ENCODE measurements at places on chromosomes 5 and 9.

DNA sequence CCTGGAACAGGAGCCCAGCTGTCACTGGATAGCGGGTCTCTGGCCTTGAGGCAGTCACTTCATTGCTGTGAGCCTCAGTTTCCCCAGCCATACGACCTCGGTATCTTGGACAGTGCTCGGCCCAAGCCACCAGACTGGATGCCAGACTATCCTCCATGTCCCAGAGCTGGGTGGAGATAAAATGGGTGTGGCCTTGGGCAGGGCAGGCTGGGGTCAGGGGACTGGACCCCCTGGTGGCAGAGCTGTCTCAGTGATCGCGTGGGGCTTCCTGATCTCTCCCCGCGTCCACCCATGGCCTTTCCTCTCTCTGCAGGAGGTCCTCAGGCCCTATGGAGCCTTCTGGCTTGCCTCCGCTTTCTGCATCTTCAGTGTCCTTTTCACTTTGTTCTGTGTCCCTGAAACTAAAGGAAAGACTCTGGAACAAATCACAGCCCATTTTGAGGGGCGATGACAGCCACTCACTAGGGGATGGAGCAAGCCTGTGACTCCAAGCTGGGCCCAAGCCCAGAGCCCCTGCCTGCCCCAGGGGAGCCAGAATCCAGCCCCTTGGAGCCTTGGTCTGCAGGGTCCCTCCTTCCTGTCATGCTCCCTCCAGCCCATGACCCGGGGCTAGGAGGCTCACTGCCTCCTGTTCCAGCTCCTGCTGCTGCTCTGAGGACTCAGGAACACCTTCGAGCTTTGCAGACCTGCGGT, 10.0 kb downstream of the SLC2A8 start:
- DNase-seq = no peak

- no peak for DNase-seq
These were observed 27.3 kb downstream of the NR6A1 start for GRCh38 chr9:124743686-124744348.

DNA sequence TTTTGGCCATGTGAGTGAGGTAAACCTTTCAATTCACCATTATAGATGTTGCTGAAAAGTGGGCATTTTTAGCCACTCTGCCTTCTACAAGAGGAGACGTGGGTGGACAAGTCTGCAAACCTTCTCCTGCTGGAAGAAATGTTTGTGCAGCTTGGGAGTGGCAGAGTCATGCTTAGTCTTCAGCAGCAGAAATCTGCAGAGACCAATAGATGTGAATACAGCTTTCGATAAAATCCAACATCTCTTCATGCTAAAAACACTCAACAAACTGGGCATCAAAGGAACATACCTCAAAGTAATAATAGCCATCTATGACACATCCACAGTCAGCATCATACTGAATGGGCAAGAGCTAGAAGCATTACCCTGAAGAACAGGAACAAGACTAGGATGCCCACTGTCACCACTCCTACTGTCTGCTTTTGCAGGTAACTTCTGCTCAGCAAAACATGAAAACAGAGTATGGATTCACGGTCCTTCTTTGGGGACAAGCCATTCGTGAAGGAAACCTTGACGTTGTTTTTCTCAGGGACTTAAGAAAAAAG, 91.3 kb downstream of the RALGPS1 start:
- DNase-seq = no peak

DNA sequence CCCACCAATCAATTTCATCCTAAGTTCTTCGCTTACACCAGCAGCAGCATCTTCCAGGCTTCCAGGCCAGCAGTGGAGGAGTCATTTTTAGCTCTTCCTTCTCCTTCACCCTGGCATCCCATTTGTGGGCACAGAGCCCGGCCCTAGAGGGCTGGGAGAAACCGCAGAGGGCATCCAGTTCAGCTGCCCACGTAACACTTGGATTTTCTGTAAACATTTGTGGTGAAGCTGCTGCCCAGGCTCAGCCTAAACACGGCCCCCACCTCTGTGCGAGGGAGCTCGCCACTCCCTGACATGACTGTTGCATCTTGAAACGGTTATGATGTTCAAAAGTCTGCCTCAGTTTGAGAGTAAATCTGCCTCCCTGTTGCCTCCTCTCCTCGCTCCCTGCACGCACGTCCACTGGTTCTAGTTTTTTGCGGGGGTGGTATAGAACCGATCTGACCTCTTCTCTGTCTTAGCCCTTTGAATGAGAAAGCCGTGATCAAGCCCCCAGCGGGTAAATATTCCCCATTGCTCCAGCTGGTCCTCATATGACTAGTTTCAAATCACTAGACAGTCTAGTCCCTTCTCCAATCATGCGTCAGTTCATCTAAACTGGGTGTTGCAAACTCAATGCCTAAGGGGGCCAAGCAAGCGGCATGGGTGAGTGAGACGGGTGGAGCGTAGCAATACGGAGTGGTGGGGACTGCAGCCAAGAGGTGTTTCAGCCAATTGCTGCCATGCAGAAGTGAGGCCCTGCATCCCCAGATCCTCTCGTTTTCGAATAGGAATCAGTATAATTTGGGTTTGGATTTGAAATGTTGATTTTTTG, 34.9 kb upstream of the N4BP3 start:
- DNase-seq = no peak

- no peak for DNase-seq
These were observed 155.5 kb upstream of the GRIN3A start for GRCh38 chr9:101893661-101894646.

DNA sequence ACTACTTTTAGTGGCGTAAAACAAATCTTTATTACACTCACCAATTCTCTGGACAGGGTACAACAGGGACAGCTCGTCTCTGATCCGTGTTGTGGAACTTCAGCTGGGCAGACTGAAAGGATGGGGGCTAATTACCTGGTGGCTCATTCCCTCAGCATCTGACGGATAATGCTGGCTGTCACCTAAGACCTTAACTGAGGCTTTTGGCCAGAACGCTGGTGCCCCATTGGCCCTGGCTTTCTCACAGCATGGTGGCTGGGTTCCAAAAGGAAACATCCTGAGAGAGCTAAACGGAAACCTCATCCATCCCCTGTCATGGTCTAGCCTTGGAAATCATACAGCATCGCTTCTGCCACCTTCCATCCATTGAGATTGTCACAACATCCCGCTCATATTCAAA, 62.9 kb downstream of the RAI14 start:
- DNase-seq = no peak

GRCh38 chr5:158435161-158435616, 576.2 kb upstream of the CLINT1 start:
- DNase-seq = no peak

DNA sequence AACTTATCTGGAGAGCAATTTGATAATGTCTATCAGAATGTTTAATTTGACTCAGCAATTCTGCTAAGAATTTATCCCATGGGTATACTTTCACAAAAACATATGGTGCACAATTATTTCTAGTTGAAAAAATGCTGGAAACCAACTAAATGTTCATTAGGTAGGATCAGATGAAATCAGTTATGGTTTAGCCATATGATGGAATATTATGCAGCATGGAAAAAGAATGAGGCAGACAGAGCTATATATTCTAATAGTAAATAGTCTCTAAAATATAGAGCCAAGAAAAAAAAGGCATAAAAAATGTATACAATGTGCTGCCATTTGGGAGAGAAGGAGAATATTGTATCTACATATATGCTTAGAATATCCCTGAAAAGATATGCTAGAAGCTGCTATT, 3.6 kb upstream of the SPATA6L start:
- DNase-seq = no peak

DNA sequence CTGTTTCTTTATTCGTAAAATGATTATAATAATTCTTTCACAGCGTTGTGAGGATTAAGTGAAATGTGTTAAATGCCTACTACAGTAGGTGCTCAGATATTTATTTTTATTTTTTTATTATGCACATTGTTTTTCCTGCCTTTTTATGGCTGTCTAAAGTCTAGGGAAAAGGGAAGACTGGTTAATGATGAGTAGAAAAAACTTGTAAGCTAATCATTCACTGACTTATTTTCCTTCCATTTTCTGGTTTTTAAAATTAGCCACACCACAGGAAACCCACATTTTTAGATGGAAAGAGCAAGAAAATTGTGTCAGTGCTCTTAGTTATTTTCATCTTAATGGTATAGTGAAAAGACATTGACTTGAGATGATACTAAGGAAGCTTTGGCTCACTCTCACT, 3.9 kb upstream of the PCYOX1L start:
- DNase-seq = no peak

DNA sequence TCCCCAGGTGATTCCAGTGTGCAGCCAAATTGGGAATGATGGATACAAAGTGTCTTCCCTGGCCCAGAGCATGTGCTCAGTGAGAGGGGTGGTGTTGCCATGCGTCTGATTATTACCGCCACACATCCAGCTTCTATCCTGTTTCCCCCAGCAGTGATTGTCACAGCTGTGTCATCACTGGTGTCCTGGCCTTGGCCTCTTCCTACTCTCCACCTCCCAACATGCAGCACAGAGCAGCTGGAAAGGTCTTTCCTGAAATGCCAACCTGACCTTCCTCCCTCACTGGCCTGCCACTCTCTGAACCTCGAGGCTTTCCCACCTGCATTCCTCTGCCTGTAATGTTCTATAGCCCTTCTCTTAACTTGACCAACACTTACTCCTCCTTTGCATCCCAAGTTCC, 60.0 kb downstream of the TMOD1 start:
- no peak for DNase-seq

GRCh38 chr5:35884191-35884769, 27.6 kb downstream of the IL7R start:
- no peak for DNase-seq

GRCh38 chr9:70145981-70146380, 102.3 kb downstream of the MAMDC2 start:
- no peak for DNase-seq

DNA sequence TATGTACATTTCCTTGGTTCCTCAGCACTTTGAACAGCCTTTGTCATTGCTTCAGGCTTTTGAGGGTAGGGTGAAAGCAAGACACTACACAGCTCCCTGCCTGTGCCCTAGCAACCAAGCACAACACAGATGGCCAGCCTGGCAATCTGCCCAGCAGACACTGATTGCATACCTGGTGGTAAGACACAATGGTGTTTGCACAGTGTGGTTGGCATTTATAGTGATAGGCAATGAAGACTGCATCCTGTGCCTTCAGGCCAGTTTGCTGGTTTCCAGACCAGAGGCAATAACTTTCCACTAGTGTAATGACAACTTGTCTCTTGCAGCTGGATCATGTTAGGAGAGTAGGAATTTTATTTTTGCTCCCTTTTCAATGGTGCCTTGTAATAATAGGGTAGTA, 144.5 kb upstream of the TNC start:
- no peak for DNase-seq

GRCh38 chr9:110650991-110651411, 17.6 kb upstream of the MUSK start:
- no peak for DNase-seq

DNA sequence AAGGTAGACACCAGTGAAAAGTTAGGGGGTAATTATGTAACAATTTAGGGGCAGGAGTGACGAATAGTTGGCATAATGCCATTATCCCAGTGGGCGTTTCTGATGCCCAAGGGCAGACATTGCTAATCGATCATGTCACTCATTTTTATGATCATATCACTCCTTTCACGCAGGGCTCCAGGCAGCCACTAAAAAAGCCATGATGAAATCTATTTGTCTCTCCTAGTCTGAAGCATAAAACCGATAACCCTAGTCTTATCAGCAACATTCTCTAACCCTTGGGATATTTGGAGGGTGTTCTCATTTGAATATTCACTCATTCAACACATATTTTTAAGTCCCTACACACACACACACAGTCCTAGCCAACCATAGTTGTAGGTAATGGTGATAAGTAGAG, 114.9 kb downstream of the NMUR2 start:
- no peak for DNase-seq

DNA sequence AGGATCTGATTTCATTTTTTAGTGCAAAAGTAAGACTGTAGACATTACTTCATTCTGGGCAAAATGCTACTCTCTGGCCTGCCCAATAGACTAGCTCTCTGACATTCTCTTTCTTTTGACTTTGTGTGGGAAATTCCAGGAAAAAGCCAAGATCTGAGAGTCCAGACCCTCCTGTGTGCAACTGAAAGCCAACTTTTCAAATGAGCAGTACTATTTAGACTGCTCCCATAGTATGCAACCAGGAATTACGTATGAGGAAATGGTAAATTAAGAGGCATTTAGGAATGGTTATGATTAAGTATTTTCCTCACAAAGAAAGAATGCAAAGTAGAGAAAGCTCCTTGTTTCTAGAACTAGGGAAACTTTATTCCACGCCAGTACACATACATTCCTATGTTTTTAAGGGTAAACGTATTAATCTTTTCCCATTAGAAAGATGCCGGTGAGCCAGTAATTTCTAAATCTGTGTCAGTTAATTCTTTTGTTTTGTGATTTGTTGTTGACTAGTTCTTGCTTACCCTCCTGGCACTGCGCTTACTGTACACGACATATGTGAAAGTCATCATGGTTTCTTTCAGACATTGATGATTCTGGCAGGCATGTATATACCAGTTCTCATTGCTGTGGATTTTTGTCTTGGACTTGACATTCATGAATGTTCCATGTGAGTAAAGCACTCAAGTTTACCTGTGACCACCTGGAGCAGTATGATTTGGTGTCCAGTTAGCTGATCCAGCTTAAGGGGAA, 56.0 kb downstream of the AOPEP start:
- no peak for DNase-seq

- DNase-seq = no peak
These were observed 8.0 kb downstream of the SRFBP1 start for GRCh38 chr5:121969660-121970295.

DNA sequence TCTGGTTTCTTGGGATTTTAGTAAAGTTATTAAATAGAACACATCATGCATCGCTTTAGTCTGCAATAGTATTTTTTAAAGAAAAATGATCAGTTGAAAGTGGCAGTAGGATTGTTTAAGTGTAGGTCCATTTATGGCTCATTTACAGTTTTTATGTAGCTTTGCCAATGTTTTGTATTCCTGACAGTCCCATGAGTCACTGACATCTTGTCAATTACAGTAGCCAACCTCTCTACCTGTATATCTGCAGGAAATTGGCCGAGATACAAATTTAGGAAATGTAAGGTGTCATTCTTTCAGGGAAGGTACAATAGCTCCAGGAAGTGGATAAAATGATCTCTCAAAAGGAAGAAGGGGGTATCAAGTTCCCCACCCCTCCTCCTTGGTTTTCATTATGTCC, 47.7 kb upstream of the MTAP start:
- DNase-seq = no peak

DNA sequence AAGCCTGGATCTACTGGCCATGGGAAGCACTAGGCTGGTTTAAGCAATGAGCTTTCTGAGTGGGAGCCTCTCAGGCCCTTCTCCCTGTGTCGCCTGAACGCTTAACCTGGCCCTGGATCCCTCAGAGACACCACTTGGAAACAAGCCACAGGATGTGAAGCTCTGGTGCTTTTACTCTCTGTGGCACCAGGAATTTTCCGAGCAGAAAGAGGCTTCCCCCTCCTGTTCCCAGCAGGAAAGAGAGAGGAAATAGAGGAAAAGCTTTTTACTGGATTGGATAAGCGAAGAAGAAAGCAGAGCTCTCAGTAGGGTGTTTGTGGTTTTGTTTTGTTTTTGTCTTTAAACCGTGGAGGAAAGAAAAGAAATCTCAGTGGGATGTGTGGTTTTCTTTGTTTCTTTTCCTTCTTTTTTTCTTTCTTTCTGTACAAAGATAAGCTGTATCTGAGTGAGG, 34.5 kb downstream of the COL15A1 start:
- DNase-seq = no peak

DNA sequence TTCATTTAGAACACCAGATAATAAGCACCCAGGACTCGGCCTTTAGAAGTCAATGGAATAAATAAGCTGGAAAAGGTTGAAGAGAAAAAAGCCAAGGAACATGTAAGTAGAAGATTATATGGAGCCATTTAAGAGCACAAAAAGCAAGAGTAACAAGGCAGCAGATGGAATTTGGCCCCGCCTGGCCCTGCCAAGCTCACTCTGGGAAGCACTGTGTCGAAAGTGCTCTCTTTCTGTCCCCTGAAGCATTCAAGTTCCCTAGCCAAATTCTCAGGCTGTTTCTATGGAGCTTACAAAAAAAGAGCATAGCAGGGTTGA, 73.0 kb upstream of the GPR151 start:
- peak; percentile 40 for DNase-seq

Data from substantia nigra (tissue), 51 donors.